ENCODE measurements at places on chromosomes 11 and 22.

DNA sequence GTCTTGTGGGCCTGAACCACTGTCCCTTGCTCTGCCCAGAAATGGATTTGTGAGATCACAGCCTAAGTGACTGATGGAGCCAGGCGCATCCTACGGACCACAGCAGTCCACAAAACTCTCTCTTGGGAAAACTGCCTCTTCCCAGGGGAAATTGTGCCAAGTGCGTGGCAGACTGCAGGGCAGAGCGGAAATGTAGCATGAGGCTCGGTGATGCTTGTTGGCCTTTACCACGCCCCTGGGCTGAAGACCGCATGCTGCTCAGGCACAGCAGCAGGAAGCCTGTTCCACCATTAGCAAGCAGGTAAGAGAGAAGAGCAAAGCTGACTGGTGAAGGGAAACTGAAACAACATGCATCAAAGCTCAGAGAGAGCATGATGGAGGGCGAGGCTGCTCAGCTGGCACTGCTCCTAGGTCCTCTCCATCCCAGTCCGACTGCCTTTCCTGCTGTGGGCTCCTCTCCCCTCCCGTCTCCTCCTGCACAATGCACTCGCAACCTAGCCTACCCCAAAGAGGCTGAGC lies 26.5 kb upstream of the SCARF2 start:
- DNase-seq: peak; percentile 71

GRCh38 chr11:94708642-94709041 lies 59.5 kb upstream of the AMOTL1 start:
- no peak for DNase-seq

DNA sequence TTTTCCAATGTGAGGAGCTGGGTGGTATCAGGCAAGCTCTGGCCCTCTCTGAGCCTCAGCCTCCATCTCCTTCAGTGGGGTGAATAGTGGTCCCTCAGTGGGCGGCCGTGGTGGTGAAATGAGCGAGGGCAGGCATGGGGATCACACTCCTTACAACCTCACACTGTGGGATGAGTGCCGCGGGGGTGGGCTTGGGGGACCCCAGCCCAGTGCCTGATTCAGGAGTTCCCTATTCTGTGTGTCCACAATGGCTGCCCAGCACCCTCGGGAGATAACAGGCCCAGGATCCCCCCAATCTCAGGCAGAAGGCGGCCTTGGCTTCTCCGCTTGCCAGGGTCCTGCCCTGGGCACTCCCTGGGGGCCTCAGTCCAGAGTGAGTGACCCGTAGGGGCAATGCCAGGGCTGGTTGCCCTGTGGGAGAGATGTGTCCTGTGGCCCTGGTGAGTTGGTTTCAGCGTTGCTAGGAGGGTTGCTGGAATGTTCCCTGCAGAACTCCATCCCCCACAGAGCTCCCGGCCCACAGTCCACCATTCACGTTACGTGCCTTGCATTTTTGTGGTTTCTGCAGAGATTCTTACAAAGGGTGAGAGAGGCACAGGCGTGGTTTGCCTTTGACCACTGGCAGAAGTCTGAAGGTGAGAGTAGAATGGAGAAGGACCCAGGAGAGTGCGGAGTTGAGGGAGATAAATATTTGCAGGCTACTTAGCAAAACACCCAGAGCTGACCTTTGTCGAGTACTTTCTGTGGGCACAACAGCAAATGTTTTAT lies 2.9 kb downstream of the ALDH3B1 start:
- no peak for DNase-seq

GRCh38 chr11:73549376-73549775 lies 48.5 kb downstream of the FAM168A start:
- no peak for DNase-seq

Data from CD4-positive, alpha-beta T cell treated with Interleukin-2 at 100 ng/mL for 4 hours (primary cell).